ENCODE measurements at places on chromosomes 5 and 9. TPM values are rescaled to one million over a fixed set of nuclear protein-coding genes. Genes with fewer than 3 reads are reported as not detected.

DNA sequence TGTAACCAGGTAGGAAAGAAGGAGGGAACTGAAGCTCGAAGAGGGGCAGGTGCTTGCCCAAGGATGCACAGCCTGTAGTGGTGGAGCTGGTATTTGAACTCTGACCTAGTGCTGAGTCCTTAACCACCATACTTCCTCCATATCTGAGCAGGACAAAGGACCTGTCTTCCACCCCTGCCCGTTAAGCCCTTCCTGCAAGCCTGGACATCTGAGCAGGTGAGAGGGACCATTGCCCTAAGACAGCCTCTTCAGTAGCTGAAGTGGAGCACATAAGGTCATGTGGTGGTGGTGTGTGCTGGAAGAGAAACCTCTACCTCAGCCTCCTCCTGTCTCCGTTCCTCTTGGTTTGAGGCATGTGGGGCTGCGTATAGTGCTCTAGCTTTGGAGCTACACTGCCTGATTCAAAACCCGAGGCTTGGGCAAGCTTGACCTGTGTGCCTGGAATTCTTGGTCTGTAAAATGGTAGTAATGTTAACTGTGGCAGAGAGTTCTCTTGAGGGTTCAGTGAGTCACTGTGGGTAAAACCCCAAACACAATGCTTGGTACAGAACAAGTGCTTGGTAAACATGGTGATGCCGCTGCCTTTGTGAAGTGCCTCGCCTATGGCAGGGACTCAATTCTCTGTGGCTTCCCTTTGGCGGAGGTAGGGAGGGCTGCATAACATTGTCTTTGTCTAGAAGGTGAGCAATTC is 7.4 kb downstream of the GALNT10 start:
- H3K36me3 ChIP-seq: peaks cover 4% of the 10 kb centered on the region
- no peak overlapping the region for H3K4me3 ChIP-seq
- peaks cover 59% of the 10 kb centered on the region for H3K4me1 ChIP-seq
- no peaks in the 10 kb centered on the region for H3K27me3 ChIP-seq
- peak; percentile 69 for DNase-seq

DNA sequence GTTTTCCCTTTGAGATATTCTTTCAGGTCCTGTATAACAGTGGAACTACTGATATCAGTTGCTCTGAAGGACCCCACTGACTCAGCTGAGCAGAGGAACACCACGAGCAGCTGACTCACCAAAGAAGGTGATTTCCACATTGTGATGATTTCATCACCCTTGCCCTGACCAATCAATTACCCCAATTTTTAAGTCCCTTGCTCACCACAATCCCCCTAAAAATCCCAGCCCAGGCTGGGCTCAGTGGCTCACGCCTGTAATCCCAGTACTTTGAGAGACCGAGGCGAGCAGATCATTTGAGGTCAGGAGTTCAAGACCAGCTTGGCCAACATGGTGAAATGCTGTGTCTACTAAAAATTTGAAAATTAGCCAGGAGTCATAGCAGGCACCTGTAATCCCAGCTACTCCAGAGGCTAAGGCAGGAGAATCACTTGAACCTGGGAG is 125.3 kb upstream of the ABCA1 start:
- peak; percentile 42 for DNase-seq
- no peak overlapping the region for H3K4me3 ChIP-seq

Gene TMOD1
- 0.14 TPM for total RNA-seq

Gene LCN15
- total RNA-seq: not detected

DNA sequence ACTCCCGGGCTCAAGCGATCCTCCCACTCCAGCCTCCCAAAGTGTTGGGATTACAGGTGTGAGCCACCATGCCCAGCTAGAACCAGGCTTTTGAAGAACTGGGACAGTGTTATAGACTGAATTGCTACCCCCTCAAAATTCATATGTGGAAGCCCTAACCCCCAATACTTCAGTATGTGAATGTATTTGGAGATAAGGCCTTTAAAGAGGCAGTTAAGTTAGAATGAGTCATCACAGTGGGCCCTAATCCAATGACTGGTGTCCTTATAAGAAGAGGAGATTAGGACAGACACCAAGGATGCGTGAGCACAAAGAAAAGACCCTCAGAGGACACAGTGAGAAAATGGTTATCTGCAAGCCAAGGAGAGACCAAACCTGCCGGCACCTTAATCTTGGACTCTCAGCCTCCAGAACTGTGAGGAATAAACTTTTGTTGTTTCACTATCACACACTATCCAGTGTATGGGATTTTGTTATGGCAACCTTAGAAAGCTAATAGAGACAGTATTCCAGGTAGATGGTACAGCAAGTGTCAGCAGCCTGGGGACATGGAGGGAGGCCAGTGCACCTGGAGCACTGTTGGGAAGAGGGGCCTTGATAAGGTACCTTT is 31.4 kb upstream of the ERGIC1 start:
- no peak overlapping the region for H3K4me3 ChIP-seq
- no peak overlapping the region for H3K27ac ChIP-seq
- peaks cover 22% of the 10 kb centered on the region for H3K36me3 ChIP-seq
- H3K4me1 ChIP-seq: peaks cover 59% of the 10 kb centered on the region
- no peak for DNase-seq
- H3K27me3 ChIP-seq: no peaks in the 10 kb centered on the region

- no peak for DNase-seq
- H3K36me3 ChIP-seq: no peaks in the 10 kb centered on the region
- H3K4me1 ChIP-seq: no peaks in the 10 kb centered on the region
Measured at GRCh38 chr5:80291761-80292160, 28.0 kb upstream of the SPZ1 start.

DNA sequence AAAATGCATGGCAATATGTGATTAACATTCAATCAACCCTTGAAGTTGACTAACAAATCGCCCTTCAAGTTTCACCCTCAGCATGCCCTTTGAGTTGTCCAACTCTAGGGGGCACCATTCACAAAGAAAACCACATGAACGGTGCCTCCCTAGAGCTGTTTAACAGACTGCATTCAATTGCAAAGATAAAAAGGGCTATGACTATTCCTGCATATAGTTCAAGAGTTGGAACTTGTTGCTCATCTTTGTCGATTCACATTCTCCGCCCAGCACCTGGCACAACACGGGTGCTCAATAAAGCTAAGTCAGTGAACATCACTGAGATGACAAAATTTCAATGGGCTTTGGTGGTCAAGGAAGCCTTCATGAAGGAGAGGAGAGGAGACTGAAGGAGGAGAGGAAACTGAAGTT is 69.6 kb upstream of the SLC30A5 start:
- peak; percentile 38 for DNase-seq
- H3K27ac ChIP-seq: peak overlapping the region; percentile 40
- no peak overlapping the region for H3K4me3 ChIP-seq
- H3K36me3 ChIP-seq: no peaks in the 10 kb centered on the region
- peaks cover 10% of the 10 kb centered on the region for H3K27me3 ChIP-seq

GRCh38 chr5:72180925-72181324 is 73.7 kb downstream of the MAP1B start:
- H3K4me3 ChIP-seq: no peak overlapping the region
- peaks cover 40% of the 10 kb centered on the region for H3K4me1 ChIP-seq
- DNase-seq: no peak
- H3K27me3 ChIP-seq: no peaks in the 10 kb centered on the region
- peaks cover 8% of the 10 kb centered on the region for H3K36me3 ChIP-seq
- no peak overlapping the region for H3K27ac ChIP-seq

DNA sequence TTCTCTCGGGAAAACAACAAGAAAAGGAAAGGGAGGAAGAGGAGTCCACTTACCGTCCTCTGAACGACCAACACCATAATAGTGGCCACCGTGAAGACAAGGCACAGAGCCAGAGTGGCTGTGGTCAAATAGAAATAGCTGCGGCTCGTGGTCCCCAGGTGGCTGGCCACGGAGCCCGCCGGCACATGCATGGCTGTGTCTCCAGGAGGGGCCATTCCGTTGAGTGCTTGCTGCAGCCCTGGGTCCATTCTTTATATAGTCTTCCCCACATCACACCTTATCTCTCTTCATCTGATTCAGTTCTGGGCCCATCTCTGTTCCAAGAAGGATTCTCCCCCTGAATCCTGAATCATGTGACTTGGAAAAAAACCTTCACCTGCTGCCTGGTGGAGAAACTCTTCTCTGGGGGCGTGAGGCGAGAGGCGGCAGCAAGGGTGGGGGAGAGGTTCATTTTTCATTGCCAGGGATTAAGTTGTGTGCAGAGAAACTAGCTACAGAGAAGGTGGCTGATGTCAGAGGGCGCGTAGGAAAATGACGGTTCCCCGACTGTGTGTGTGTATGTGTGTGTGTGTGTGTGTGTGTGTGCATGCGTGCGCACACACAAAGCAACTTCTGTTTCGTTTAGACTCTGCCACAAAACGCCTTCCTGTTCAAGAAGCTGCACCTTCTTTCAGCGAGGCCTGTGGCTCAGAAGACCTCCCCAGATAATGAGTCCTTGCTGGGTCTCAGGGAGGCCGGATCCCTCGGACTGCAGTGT is at the start of gene TNFSF8:
Gene TNFSF8, minus strand, starts transcription at position 536 of the 757 bp plus-strand sequence. Its CDS starts 288 bp downstream, at position 248.
- H3K4me1 ChIP-seq: no peaks in the 10 kb centered on the region
- no peak for DNase-seq
- H3K27ac ChIP-seq: no peak within 1 kb of the TSS
- H3K36me3 ChIP-seq: no peaks in the 10 kb centered on the region
- peaks cover 80% of the 10 kb centered on the region for H3K27me3 ChIP-seq
- H3K4me3 ChIP-seq: no peak within 1 kb of the TSS

- H3K4me1 ChIP-seq: no peaks in the 10 kb centered on the region
- DNase-seq: no peak
- peaks cover 14% of the 10 kb centered on the region for H3K36me3 ChIP-seq
- no peak overlapping the region for H3K4me3 ChIP-seq
- H3K27ac ChIP-seq: no peak overlapping the region
Measured at GRCh38 chr9:131589993-131590392, 44.7 kb downstream of the PRRT1B start.

Data from Calu3 (cell line).